Osteoblast (primary cell): ENCODE measurements at places on chromosomes 7 and 10. TPM values are rescaled to one million over a fixed set of nuclear protein-coding genes. Genes with fewer than 3 reads are reported as not detected.

Gene PIP
- not detected in 2 replicates for total RNA-seq

Gene RAMP3
- not detected in 2 replicates for total RNA-seq

Gene OR2A12
- not detected in 2 replicates for total RNA-seq

Gene GPR22
- total RNA-seq = not detected in 2 replicates

Gene TUBB8
- total RNA-seq = not detected in 2 replicates

Gene SEMA3C
- 388 and 421 TPM in 2 replicates for total RNA-seq

Gene KAZALD1
- total RNA-seq = 26.4 and 30.1 TPM in 2 replicates

Gene HMX3
- total RNA-seq = not detected in 2 replicates

Gene HKDC1
- 0.29 and 2.9 TPM in 2 replicates for total RNA-seq

Gene ZNF488
- under 0.01 and 0.29 TPM in 2 replicates for total RNA-seq

Gene PTPRN2
- total RNA-seq = 0.36 and 0.88 TPM in 2 replicates

Gene SEMA3E
- total RNA-seq = 0.29 and 1.4 TPM in 2 replicates

Gene PTPRZ1
- under 0.01 TPM in 1 of 2 replicates, not detected in the other for total RNA-seq
